ENCODE measurements at places on chromosomes 7 and 10.

- DNase-seq: no peak
These were observed 544.4 kb downstream of the SH2D4B start for GRCh38 chr10:81081887-81082620.

DNA sequence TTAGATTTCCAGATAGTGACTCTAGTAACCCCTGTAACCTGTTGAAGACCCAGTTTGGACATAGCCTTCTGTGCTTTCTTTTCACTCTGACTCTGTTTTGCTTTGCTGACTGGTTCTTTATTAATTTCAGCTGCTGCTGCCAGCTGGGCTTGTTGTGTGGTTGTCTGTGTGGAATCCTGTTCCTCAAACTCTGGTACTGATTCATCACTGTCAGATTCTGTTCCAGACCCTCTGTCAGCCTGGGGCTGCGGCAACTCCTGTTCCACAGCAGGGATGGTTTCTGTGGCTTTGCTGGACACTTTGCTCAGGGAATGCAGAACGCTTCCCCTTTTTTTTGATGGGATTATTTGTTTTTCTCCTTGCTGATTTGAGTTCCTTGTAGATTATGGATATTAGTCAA is 104.9 kb downstream of the SEC23IP start:
- no peak for DNase-seq

- DNase-seq: no peak
These were observed 93.2 kb downstream of the SVIL start for GRCh38 chr10:29541422-29542210.

DNA sequence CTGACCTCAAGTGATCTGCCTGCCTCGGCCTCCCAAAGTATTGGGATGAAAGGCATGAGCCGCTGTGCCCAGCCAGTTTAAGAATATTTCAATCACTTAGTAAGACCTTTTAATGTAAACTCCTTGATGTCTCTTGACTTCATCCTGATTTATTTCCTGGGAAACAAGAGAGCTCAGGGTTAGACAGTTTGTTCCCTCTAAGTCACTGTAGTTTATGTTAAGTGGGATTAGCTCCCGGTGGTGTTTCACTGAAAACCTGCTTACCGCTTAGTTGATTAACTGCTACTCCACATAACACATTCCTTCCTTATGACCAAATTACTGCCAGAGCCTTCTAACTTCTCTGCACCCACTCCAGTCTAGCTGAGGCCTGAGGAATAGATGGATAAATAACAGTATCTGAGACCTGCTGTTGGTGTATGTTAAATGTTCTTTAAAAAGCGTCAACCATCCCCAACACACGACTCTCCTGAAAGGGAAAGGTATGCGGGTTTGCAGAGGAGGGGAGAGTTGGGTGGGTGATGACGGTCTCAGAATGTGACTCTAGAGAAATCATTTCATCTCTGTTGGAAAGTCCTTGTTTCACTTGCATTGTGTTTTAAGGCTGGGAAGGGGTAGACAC is 48.7 kb downstream of the CREB3L2 start:
- DNase-seq: no peak

- no peak for DNase-seq
These were observed 36.2 kb upstream of the TMEM106B start for GRCh38 chr7:12174931-12175330.

DNA sequence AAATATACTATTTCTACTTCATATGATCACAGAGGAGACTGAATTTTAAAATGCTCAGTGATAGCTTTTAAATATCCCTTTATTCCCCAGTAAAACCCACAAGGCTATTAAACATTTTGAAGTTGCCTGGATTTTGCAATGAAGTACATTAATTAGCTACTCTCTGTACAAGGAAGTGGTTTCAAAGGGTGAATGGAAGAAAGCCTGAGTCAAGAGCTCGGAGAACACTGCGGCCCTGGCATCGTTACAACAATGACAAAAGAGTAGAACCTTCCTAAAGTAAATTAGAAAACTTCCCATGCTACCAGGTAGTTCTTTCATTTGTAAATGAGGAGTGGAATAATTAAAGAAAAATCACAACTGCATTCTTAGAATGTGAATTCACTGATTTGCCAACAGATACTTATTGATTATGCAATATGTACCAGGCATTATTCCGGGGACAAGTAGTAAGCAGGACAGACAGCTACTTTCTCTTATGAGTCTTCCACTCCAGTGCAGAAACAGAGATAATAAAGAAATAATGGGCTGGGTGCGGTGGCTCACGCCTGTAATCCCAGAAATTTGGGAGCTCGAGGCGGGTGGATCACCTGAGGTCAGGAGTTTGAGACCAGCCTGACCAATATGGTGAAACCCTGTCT is 63.0 kb downstream of the ZNF22 start:
- DNase-seq: no peak

- DNase-seq: peak; percentile 57
These were observed 26.6 kb upstream of the KAT6B start for GRCh38 chr10:74799721-74800221.

DNA sequence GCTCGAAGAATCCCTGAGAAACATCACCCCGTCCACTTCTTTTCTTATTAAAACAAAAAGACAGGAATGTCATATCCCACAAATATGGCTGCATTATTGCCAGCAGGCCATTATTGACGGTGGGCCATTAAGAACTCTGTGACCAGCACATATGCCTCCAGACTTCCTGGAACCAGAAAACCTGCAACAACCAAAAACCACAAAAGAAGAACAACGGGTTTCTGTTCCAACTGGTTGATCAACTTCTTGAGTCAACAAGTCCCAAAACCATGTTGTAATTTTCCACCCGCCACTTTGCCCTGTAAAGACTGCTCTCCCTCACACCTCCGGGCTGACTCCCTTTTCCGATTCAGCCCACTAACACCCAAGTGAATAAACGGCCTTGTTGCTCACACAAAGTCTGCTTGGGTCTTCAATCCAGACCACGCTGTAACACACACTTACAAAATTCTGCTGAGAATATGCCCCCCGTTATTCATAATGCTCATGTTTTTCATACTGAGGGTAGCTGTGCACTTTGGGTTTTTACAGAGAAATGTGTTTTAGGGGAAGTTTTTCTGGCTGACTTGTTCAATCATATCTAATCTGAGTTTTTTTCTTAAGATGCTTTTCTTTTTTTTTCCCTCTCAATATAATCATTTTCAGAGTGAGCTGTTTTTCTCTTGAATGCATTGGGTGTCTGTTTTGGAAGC is 20.7 kb downstream of the ZNF107 start:
- DNase-seq: no peak

GRCh38 chr7:132486274-132486610 is 90.0 kb downstream of the PLXNA4 start:
- DNase-seq: no peak

GRCh38 chr7:26681819-26682418 is 182.5 kb downstream of the SKAP2 start:
- no peak for DNase-seq

GRCh38 chr10:2746638-2747037 is 320.7 kb upstream of the PFKP start:
- DNase-seq: no peak

DNA sequence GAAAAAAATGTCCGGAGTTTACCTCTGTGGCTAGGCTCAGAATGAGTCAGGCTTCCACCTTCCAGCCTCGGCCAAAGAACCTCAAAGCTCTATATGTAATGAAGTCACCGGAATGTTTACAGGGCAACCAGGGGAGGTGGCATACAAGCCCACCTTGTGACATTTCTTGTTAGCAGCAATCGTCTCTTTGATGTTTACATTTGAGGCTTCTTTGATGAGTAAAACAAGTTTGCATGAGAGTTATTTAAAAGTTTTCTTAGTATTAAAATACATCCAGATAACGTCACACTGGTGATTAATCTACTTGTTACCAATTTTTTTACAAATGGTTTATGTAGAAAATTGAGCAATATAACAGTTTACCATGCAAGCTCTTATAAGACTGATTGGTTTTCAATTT is 133.1 kb upstream of the ADAM12 start:
- no peak for DNase-seq
